ENCODE measurements at places on chromosomes 6 and 20.
A peak's percentile ranks its signal among the peaks of the same experiment; 100 is the strongest.

DNA sequence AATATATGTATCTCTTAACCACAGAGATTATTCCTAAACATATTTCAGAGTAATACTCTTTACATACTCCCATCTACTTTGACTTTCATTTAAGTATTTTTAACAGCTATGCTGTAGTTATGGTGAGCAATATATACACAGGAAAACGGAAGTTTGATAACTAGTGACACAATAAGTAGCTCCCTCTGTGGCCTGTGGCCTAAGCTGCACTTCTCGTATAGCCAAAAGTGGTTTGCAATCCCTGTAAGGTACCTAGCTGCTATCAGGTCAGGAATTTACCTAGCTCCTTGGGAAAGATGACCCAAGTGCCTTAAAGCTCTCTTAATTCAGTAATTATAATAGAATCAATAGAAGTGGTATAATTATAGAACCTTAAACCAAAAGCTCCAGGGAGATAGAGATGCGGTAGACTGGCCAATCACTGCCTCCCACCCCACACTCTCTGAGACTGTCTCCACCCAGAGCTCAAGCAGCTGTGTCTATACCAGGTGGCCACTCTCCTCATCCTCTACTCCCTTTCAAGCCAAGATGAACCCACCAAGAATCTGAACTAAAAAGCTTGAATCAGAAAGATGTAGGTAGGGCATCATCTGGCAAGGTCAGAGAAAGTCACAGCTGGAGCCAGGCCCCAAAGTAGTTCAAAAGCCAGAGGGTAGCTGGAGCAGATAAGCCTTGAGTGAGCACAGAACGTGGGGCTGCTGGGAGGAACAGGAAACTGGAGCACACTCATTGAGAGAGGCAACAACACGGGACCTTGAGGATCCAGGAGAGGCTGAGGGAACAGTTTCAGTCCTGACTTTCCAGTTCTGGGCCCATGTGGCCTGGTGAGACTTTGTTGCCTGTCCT is 84.9 kb upstream of the ASF1A start:
- DNase-seq = no peak

- DNase-seq = no peak
Observed at GRCh38 chr6:154901876-154902552, 93.1 kb upstream of the TIAM2 start.

GRCh38 chr20:5569021-5569420 is 181.2 kb upstream of the SHLD1 start:
- no peak for DNase-seq

GRCh38 chr6:166162599-166163342 is 4.9 kb downstream of the TBXT start:
- no peak for DNase-seq

GRCh38 chr6:166341977-166342348 is 382 bp downstream of the SFT2D1 start:
- DNase-seq = no peak

GRCh38 chr6:63611560-63611959 is 24.0 kb upstream of the PHF3 start:
- DNase-seq = no peak

DNA sequence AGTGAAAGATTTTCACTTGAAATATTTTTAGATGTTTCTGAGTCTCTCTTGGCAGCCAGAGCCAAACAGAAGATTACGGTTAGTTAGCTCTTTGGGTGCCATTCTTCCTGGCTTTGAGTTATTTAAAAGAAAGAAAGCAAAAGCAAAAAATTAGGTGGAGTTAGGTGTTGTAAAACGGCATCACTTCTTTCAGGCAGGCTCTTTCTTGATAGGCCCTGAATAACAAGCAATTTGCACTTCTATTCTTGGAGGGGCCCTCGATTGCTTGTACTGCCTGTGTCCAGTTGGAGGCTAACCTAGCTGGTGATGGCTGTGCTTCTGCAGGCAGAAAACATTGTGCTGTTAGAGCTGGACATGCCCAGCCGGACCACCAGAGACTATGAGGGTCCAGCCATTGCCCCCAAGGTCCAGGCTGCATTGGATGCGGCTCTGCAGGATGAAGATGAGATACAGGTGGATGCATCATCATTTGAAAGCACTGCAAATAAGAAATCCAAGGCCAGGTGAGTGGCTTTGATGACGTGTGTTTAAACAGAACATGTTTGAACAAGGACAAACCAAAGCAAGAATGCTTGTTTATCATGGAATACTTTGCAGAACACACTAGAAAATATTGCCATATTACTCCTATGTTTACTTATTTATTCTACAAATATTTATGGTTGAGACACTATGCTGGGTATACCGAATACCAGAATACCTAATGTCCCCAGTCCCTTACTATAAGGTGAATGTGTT is 28.1 kb upstream of the ASXL1 start:
- DNase-seq = no peak

DNA sequence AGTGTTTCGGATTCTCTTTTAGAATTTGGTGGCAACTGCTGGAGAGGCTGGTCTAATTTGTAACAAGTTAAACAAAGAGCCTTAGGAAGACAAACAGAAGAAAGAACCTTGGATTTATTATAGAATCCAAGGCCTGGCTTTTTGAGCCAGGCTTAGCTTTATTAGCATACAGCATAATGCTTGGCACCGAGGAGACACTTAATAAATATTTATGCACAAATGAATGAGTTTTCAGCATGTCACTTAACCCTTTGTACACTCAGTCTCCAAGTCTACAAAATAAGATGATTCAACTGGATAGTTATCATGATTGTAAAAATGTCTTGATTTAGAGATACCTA is 38.2 kb upstream of the AFDN start:
- DNase-seq = no peak

DNA sequence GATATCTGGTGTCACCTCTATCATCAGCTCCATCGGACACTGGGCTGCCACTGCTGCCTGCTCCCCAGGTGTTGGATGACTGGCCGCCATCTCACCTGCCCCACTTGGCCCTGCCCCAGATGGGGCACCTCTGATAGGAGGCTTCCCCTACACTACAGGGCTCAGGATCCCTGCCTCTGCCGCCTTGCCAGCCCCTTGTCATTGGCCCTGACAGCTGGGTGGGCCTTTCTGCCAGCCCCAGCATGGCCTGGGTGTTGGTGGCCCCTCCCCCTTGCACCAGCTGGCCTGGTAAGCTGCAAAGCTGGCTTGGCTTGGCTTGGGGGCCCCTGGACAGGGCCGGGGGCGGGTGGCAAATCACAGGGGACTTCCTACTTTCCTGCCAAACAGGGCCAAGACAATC is 10.6 kb downstream of the PACSIN1 start:
- no peak for DNase-seq

- DNase-seq = no peak
Observed at GRCh38 chr6:170025935-170026750, 264.7 kb downstream of the DLL1 start.

DNA sequence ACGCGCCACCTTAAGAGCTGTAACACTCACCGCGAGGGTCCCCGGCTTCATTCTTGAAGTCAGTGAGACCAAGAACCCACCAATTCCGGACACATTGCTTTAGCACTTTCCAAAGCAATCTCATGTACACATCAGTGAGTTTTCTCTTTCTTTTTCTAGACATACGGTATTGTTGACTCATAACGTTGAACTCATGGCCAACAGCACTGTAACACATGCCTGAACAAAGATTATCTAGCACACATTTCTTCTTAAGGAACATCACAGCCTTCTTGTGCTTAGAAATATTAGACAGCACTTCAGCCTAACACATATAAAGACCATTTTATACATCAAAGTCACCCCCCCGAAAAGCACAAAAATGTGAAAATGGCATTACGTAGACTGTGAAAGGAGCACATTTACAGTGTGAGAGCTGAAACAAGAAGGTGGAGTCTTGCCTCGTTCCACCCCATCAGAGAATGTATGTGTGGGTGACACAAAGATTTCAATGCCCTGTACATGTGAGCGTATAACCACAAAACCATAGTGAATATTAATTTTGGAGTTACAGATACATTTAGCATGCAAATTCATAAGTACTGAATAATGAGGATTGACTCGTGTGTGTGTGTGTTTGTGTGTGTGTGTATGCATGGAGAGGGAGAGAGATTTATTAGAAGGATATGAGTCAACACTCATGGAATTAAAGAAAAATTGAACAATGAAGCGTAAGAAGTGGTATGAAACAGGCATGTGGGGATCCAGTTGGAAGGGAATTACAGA is 134.1 kb downstream of the FAM83B start:
- DNase-seq = no peak

GRCh38 chr6:27812078-27812804 is 100.0 kb downstream of the OR2B2 start:
- DNase-seq = no peak

- DNase-seq = no peak
Observed at GRCh38 chr6:135972150-135972549, 120.6 kb downstream of the PDE7B start.

DNA sequence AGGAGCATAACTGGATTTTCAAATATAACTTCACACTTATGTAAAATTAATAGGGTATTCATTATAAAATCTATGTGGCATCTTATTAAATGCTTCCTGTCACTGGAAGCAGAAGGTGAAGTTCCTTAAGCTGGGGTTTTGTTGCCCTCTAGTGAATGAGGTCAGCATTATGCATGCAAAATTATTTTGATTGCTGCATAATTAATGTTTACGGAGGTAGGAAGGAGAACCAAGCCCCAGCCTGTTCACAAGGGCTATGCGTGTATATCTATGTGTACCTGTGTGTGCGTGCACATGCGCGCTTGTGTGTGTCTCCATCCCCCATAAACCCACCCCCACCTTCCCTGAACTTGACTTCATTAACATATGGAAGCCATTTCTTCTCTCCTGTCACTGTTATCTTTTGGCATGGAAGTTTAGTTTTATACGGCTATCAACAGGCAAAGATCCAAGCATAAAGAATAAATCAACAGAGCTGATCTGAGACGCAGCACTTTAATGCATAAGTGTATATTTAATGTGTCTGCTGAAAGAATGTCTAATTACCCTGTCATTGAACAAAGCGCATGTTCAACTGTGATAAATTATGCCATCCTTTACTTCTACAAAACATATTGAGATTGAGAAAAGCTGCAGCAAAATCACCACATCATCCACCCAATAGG is 90.2 kb upstream of the CDH4 start:
- DNase-seq = no peak

- peak; percentile 71 for DNase-seq
Observed at GRCh38 chr6:107114926-107115694, at the start of gene BEND3. Gene BEND3 (minus strand): TSS chr6:107115515. CDS start chr6:107099285, 16,230 bp downstream.

DNA sequence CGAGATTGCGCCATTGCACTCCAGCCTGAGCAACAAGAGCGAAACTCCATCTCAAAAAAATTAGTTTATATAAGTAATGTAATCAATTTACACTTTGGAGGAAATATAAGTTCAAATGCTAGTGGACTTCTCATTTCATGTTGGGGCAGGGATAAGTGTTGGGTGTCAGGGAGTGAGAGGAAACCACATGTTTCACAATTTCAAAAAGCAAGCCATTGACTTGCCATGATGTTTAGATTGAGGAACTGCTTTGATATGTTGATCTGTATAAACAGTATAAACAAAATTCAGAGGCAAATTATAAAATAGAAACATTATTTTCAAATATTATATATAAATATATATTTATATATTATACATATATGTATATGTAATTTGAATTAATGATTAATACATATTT is 42.7 kb downstream of the FILIP1 start:
- DNase-seq = no peak

All from psoas muscle (tissue), 8 donors.